ENCODE measurements at places on chromosomes 1 and 21.

- DNase-seq = no peak
Observed at GRCh38 chr1:112527266-112528010, 18.7 kb downstream of the WNT2B start.

- DNase-seq = peak; percentile 26
Observed at GRCh38 chr1:157110003-157110402, 10.4 kb upstream of the ETV3L start.

DNA sequence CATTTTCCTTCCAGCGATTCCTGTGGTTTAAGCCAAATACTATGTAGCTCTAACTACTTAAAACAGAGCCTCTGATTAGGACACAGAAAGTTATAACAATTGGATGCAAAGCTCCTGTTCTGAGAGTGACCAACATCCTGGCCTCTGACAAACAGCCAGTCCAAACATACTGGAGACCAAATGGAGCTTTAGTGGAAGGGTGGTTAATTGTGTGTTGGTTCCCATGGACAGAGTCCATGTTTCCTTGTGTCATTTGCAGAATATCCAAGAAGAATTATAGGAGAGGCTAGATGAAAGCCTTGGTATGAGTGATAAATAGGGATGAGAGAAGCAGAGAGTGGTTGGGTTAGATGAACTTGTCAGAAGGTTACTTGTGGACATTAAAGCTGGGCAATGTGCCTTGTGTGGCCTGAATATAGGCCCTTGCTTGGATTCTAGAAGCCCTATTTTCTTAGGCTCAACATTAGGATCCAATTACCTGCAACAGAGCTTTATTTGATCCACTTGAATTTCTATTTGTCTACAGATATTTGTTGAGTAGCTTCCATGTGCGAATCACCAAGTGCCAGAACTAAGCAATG lies 180.5 kb upstream of the GORAB start:
- no peak for DNase-seq

GRCh38 chr1:112298558-112298957 lies 97.5 kb upstream of the CTTNBP2NL start:
- no peak for DNase-seq

GRCh38 chr1:169858467-169858866 lies 35.2 kb downstream of the SCYL3 start:
- DNase-seq = no peak

DNA sequence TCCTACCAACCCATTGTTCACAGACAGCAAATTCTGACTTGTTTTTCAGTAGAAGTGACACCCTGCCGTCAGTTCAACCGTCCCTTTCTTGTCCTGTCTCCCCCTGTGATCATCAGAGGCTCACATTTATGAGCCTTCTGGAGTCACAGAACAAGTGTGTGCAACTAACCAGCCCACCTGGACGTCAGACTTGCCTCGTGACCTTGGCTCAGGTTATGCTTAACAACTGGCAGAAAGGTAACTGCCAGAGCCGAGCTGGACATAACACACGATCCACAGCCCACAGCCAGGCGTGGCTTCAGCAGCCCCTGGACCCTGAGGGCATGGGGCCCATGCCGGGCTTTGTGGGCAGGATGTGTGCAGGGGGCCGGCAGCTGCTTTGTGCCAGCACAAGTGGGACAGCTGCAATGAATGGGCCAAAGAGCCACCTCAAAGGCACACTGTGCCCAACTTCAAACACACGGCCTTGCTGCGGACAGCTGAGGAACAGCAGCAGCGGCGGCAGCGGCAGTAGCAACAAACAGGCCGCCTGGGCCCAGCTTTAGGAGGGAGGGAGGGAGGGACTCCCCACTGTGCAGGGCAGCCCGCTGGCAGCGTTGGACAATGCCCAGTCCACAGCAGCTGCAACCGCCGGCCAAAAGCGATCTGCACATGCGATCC lies 103.9 kb downstream of the ZBTB18 start:
- no peak for DNase-seq

DNA sequence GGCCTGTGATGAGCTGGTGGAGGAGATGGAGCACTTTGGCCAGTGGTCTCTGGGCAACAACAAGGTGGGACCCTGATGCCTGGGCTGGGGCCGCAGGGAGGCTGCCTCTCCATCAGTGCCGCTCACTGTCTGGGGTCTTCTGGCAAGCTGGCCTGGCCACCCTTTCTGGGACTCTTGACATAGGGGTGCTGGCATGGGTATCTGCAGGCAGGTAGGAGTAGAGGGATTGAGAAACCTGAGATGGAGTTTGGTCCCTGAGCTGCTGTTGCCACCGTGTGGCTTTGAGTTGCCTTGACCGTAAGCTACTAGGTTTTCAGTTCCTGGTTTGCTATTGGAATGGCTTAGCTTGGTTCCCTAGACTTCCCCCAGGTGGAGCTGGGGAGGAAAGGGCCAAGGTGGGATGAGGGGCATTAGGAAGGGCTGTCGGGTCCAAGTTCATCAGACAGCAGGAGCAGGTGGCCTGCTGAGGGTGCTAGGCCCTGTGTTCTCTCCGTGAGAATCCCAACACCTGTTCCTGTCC lies 13.2 kb upstream of the MFN2 start:
- DNase-seq = no peak

DNA sequence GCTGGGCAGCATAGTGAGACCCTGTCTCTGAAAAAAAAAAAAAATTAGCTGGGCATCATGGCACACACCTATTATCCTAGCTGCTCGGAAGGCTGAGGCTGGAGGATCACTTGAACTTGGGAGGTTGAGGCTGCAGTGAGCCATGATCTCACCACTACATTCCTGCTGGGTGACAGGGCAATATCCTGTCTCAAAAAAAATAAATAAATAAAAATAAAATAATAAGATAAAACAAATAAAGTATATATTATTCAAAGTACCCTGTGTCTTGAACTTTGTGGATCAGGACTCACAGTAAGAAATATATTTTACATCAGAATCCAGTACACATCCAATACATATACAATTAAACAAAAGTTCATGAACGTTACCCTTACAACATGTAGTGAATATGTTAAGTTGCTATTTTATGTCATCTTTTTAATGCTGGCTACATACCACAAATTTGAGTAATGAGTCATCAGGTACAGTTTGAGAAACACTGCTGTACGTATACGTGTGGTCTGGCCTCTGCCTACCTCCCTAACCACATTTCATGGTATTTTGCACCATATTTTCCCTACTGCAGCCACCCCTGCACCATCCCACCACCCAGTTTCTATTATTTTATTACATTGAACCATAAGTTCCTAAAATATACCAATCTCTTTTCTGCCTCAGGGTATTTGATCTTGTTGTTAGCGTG lies 4.4 kb downstream of the NME7 start:
- no peak for DNase-seq

DNA sequence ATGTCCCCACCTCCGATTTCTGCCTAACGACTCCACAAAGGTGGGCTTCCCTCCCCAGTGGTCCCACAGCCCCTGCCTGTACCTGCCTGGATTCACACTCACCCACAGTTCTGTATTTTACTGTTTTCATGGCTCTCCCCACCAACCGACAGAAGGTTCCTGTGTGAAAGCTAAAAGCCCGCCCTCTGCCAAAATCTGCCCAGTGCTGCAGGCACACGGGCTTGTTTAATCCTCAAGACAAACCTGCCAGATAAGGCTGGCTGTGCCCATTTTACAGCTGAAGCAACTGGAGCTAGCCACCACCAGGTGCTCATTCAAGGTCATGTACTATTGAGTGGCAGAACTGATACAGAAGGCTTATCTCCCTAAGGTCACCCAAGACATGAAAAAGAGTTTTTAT lies 114.5 kb downstream of the HIVEP3 start:
- DNase-seq = no peak

DNA sequence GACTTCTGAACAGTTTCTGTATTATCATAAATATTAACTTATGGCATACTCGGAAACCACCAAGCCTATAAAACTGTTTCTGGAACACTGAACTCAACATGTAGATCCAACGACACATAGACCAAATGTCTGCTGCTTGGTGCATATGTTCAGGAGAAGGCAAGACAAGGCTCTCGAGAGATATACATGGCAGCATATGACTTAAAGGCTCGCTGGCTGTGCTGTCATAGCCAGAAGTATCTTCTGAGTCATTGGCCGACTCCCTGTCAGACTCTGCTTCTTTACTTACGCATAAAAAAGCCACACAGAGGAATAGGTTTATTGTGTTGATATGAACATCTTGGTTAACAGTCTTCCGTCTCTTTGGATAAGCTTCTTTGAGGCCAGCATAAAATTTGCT lies 60.6 kb downstream of the LYST start:
- no peak for DNase-seq

- no peak for DNase-seq
Observed at GRCh38 chr1:178021950-178022349, 52.1 kb upstream of the SEC16B start.

DNA sequence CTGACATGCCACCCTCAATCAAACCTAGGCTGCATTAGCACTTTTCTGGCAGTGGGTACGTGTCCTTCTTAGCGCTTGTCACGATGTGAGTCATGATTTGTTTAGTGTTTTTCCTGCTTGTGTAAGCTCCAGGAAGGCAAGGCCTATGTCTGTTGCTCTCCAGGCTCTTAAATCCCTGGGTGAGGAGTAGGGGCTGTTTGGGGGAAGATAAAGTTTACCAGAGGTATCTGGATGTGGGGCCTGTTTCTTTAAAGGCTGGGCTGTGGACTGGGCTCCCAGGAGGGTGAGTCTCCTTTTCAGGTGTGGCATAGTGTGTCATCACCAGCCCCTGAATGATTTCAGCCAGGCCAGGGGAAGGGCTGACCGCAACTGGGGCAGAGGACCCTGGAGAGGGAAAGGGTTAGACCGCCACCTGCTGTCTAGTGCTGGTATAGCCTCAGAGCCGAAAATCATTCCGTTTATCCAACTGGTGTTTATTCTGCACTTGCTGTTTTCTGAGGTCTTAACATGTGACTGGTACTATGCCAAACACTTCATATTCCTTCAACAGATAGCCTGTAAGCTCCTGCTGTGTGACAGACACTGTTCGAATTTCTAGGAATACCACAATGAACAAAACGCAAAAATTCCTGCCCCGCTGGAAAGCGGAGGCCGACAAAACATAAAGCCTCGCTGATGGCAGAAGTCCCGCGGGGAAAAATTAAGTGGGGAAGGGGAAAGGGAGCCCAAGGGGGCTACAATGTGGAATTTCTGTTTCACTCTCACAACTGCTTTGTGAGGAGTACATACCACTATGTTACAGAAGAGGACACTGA lies 9.7 kb downstream of the SERINC2 start:
- peak; percentile 84 for DNase-seq

- no peak for DNase-seq
Observed at GRCh38 chr1:162285149-162285561, 91.5 kb downstream of the SPATA46 start.

GRCh38 chr1:181084606-181084969 lies 3.9 kb upstream of the IER5 start:
- no peak for DNase-seq

- no peak for DNase-seq
Observed at GRCh38 chr1:209546390-209547085, 37.0 kb upstream of the CAMK1G start.

GRCh38 chr1:17765444-17766411 lies 10.6 kb downstream of the ACTL8 start:
- no peak for DNase-seq

GRCh38 chr1:192530254-192530653 lies 45.3 kb upstream of the RGS1 start:
- DNase-seq = no peak
